Activated CD8-positive, alpha-beta T cell treated with anti-CD3 and anti-CD28 coated beads for 36 hours (primary cell): ENCODE measurements at places on chromosomes 12 and 14. TPM values are rescaled to one million over a fixed set of nuclear protein-coding genes. Genes with fewer than 3 reads are reported as not detected.

The CNTN1 gene
- not detected for total RNA-seq

The CARMIL3 gene
- 0.83 TPM for total RNA-seq

DNA sequence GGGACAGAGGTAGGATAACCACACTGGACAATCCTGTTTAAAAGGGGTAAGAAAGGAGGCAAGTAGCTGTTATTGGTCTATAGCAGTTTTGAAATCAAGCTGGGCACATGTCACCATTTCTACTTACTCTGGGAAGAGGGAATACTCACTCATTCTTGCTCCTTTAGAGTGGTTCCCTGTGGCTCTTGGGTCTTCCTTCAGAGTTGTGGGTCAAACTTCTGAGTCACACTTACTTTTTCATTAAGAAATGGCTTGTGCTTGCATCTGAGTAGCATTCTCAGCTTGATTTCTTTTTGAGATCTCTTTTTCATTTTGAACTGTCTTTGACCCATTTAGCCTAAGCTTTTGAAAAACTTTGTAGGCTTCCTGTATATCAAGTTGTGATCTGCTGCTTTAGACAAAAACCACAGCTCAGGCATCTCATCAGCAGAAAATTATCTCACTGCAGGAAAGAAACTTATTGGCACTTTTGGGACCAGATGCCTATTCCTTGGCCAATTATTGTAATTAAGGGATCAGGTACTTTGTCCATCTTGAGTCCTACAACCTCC, 122.2 kb downstream of the AEBP2 start:
- DNase-seq = no peak

GRCh38 chr12:74490390-74491064, 47.1 kb upstream of the ATXN7L3B start:
- DNase-seq = no peak

DNA sequence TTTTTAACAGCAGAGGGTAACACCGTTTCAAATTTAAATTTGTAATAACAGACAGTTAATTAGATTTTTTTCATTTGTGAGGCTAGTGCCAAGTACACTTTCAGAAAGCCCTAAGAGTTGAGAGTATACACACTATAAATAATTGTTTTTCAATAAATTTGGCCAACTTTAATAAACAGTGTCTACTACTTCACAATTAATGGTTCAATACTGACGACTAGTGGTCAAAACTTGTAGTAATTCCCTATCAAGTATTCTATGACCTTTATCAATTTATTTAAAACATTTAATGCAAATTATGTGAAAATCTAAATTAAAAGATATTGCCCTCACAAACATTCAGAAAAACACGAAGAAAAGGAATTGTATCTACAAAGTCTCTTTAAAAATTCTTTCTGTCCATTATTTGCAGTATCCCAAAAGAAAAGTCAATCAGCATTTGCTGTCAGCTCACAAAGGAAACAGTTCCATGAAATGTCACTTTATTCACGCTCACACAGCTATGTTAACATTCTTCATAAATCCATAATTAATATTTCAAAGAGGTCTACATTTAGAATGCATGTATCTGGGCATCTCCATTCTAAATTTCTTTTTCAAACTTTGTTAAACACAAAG, 91.2 kb downstream of the CEP128 start:
- DNase-seq = no peak

The SIX4 gene
- total RNA-seq = not detected

GRCh38 chr12:80941916-80942315, 4.2 kb upstream of the LIN7A start:
- DNase-seq = no peak

DNA sequence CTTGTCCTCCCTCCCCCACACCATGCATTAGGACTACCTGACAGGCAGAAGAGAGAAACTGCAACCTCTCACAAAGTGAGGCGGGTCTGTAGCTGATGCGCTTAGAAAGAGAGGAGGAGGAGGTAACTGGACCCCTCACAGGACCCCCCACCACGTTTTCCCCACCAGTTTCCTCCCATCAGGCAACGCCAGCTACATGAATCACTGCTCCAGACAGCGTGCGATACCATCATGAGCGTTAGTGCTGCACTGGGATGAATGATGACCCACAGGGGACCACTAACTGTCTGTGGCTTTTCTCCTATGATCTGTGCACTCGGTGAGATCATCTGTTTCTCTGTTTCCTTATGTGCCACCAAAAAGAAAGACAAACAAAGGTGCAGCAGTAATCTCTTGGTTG, 77.7 kb downstream of the KCNK10 start:
- DNase-seq = no peak

The TROAP gene
- total RNA-seq = 46.6 TPM

GRCh38 chr14:102671410-102671809, 79.0 kb downstream of the RCOR1 start:
- DNase-seq = no peak

GRCh38 chr14:58270628-58271027, 26.0 kb downstream of the PSMA3 start:
- DNase-seq = no peak

The RNF10 gene
- total RNA-seq = 159 TPM
